ENCODE measurements at places on chromosomes 4 and X.
A peak's percentile ranks its signal among the peaks of the same experiment; 100 is the strongest.

- no peak for DNase-seq
These were observed 108.3 kb downstream of the QRFPR start for GRCh38 chr4:121272526-121272925.

GRCh38 chr4:189049682-189050081 lies 891.0 kb upstream of the FRG1 start:
- DNase-seq, result no peak

GRCh38 chr4:85761803-85762528 lies 287.0 kb downstream of the ARHGAP24 start:
- DNase-seq, result peak; percentile 21

DNA sequence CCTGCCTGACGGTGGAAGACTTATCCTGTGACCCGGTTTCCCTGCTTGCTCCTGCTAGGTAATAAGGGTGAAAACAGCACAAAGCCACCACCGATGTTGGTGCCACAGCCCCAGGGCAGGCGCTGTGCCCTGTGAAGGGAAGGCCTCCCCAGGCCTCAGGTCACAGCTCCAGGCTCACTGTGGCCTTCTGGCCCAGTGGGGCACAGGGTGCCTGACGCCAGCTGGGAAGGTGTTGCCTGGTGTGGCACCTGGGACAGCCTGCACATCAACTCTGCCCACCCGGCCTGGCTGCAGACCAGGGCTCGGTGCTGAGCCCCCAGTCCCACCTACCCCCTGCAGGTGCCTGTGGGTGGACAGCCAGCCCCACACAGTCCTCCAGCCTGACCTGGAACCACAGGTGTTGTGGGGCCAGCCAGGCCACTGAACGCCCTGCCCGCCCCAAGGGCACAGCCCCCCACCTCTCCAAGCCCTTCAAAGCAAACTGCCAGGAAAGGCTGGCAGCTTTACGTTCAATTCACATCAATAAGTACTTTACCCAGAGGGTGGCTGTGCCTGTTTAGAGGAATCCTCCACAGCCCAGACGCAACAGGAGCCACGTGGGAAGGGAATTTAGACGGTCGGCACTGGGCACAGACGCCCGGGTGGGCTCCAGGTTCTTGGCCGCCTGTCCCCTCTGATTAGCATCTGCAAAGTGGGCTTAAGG lies 54.3 kb downstream of the ZFYVE28 start:
- no peak for DNase-seq

- DNase-seq, result no peak
These were observed 18.2 kb downstream of the MAGEA9 start for GRCh38 chrX:149799938-149800337.

DNA sequence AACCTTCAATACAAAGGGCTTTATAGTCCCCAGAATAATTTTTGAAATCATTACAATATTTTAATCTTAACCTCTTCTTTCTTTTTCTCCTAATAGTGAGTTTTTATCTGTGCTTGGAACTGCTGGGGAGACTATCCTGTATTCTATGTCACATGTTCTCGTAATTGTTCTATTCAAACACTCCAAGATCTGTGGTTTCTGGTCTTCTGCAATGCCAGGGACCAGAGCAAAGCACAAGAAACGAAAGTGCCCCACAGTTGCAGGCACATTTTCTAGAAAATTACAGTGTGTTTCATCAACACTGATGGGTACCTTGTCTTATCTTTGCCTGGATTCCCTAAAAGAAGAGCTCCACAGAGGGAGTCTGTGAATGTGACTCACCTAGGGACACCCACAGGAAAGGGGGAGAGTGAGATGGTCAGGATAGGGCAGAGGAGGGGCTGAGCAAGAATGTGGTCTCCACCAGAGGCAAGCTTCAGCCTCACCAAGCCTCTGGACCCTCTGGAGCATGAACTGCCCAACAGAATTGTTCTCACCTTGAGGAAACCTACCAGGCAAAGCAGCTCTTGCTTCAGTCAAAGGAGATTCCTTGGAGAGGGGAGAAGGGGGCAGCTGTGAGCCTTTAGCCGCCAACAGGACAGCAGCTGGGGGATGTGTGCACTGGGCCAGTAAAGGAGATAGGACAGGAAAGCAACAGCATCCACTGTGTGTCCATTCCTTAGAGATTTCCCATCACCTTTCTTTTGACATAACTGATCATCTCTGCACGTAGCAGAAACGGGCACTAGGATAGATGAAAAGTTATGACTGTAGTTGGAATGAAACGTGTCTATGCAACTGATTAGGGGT lies 25.9 kb downstream of the UNC5C start:
- DNase-seq, result no peak

DNA sequence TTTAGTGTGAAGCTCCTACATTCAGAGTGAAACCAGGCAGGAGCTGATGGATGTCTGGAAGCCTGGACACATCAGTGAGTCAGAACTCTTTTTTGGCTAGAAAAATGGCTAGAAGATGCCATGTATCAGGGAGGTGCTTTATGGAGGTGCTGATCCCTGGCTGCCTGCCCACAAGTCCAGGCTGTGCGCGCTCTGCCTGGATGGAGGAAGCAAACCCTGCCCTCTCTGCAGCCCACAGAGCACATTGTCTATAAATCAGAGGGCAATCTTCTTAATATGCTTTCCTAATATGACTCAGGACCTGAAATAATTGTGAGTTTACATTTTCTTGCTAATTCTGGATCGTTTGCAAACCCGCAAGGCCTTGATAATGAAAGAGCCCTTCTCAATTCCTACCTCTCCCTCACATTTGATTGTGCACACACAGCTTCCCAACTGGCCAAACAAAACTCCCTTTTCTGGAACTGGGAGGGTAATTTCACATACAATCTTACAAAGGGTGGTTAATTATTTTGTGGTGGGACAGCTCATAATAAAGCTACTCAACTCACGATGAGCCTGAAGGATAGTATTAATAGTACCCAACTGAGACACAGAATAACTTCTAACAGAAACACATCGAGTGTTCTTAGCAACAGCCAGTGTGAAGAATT lies 11.7 kb downstream of the MFAP3L start:
- no peak for DNase-seq

DNA sequence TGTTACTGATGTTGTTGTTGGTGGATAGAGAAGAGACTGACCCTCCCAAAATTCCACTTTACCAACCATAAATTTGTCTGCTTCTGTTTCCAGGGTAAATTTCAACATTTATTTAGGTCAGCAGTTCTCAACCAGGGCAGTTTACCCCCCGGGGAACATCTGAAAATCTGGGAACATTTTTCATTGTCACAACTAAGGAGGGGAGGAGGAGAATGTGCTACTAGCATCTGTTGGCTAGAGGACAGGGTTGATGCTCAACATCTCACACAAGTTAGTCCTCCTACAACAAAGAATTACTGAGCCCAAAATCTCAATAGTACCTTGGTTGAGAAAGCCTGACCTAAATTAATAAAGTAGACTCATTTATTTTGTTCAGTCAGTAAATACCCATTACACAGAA lies 25.7 kb downstream of the KCTD8 start:
- DNase-seq, result no peak

DNA sequence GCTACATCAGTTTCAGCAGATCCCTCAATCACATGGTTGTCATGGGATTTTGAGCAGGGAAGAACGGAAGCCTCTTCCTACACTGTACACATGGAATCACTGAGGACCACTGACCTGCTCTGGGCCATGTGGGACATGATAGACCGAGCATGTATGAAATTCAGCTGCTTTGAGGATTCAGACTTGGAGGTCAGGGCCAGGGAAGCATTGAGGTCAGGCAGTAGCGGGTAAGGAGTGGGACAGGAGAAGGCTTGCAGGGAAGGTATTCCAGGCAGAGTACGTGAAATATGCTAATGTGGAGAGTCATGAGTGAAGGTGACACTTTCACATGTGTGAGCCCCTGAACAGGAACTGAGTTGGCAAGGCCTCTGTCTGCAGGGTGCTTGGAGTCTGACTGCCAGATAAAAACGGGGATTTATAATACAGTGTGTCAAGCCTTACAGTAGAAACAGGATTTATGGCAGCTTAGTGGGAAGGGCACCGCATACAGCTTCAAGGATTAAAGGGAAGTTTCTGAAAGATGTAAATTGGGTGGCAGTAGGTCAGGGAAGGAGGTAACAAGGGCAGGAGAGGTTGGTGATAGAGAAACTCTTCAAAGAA lies 111.7 kb downstream of the STK32B start:
- no peak for DNase-seq

DNA sequence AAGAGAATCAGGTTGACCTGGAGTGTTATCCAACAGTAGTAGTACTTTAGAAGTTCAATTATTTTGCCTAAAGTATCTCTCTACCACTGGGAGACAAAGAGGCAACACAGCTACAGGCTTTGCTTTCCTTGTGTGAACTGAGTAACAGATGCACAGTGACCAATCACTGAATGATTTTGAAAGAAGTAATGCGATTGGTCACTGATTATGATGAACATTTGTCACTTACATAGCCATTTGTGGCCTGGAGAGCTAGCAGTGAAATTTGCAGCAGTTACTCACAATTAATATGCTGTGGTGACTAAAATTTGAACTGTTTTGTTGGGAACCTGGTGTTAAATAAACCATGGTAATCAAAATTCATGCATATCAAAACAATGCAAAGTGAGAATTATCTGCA lies 508.7 kb upstream of the DIPK2B start:
- DNase-seq, result no peak

- no peak for DNase-seq
These were observed 120.8 kb upstream of the MAGEA10 start for GRCh38 chrX:152259150-152259549.

DNA sequence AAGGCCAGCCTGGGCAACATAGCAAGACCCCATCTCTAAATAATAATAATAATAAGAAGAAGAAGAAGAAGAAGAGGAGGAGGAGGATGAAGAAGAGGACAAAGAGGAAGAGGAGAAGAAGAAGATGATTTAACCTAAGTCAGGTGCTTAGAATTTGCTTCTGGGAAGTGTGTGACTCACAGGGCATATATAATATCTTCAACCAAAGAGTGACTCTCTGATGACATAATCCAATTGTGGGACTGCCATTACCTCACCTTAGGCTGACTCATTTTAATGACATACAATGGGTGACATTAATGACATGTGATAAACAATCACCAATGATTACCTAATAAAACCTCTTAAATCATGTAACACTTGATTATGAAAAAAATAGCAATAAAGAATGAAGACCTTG lies 32.7 kb upstream of the MBTPS2 start:
- peak; percentile 19 for DNase-seq

DNA sequence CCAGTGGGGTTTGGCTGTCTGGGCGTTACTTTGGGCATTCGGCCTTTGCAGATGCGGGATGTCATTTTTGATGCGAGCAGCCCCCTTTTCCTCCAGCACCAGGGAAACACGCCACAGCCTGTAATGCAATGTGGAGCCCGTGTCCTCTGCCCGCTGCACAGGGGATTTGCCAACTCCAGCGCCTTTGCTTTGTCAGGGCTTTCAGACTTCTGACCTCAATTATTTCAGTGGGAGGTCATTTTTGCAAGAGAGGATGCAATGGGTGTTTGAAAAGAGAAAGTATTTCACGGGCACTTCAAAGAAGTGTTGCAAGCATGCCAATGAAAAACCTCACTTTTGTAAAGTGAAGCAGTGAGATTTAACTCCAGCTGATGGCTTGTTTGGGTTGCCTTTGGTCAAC lies 11.5 kb downstream of the CLCN4 start:
- peak; percentile 65 for DNase-seq

DNA sequence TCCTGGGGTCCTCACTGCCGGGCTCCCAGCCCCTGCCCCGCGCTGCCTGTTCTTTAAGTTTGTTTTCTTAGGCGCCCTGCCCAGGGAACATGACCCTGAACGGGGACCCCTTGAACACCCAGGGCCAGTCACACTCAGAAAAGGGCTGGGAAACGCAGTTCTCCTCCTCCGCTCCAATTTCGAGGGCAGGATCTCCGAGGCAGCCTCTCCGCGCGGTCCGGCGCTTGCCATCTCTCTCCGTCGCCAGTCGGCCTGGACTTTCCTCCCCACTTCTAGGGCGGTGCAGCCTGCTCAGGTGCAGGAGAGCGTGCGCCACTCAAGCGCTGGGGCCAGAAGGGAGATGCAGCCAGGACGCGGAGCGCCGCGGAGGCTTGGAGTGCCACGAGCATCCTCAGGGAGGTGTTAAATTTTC lies 9.9 kb downstream of the PRDM8 start:
- DNase-seq, result no peak

DNA sequence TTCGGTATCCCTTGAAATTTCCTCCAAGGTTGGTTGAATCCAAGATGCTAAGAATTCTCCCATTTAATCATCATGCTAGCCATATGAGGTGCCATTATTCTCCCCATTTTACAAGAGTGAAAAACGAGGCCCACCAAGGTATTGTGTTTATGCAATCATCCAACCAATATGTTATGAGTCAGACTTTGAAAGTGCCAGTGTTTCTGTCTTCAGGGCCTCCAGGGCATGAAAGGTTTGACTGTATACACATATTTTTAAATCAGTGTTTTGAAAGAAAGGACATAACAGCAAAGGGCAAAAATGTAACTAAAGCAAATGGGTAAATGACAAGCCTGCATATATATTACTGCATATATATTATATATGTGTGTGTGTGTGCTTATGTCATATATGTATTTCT lies 541.2 kb upstream of the SMIM31 start:
- no peak for DNase-seq

DNA sequence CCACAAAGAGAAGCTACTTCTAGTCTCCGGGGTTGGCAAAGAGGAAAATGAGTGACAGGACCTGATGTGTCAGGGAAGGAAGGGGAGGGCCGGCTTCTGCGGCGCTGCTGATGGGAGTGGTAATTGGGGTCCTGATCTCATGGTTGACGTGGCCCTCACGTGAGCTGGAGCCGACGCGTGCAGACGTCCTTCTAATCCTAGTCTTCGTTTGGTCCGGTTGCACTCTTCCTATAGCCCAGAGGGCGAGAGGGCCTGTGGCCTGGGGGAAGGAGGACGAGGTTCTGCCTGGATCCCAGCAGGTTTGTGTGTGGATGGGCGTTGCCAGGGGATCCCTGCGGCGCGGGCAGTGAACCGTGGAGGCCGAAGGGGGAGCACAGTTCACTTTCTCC lies at the start of gene ARMCX1:
TSS of gene ARMCX1 (plus strand) at position 186 of the 389 bp plus-strand sequence. CDS start 2,384 bp downstream, outside the sequence.
- peak; percentile 86 for DNase-seq

DNA sequence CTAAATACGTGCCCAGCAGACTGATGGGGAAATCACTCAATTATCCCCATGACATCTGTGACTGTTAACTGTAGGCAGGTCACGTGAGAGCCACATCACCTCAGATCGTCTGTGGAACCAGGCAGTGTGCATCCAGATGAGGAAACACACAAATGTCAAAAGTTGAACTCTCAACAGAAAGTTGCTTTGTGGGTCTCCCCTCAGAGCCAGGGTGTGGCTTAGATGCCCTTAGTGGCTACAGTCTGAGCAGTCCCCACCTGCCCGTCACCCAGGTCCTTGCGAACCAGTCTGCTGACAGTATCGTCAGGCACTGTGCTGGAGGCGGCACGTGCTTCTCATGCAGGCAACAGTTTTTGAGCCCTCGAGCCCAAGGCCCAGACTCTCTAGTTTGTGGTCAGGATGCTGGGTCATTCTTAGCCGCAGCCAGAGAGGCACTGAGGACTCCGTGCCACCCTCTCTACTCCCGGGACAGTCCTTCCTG lies 10.8 kb downstream of the TMEM187 start:
- DNase-seq, result peak; percentile 60

- DNase-seq, result no peak
These were observed 41.5 kb downstream of the RAB40AL start for GRCh38 chrX:102978594-102978993.

- no peak for DNase-seq
These were observed 388.9 kb downstream of the SPRY1 start for GRCh38 chr4:123785538-123785937.

GRCh38 chr4:91961504-91961903 lies 342.3 kb upstream of the GRID2 start:
- no peak for DNase-seq
